MG63 (cell line): ENCODE measurements at places on chromosomes 12 and 14.
A peak's percentile ranks its signal among the peaks of the same experiment; 100 is the strongest.

GRCh38 chr12:111838353-111838752 lies 3.7 kb upstream of the MAPKAPK5 start:
- no peak for DNase-seq

- no peak for DNase-seq
Observed at GRCh38 chr12:105057174-105057573, 27.1 kb downstream of the ALDH1L2 start.

DNA sequence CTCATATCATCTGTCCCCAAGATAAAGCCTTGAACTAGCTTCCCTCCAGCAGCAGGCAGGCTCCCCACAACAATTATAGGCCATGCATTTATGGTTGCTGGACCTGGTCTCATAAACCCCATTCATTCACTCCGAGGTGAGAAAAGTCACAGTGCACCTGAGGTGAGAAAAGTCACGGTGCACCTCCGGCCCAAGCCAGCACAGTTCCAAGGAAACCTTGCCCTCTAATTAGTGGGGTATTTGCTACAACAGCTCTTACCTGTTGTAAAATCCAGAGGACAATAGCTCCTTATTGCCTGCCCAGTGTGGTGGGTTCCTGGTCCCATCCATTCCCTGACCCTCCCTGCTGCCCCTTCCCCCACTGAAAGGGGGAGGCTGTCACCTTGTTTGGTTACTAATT lies 65.6 kb downstream of the FBXL14 start:
- no peak for DNase-seq

DNA sequence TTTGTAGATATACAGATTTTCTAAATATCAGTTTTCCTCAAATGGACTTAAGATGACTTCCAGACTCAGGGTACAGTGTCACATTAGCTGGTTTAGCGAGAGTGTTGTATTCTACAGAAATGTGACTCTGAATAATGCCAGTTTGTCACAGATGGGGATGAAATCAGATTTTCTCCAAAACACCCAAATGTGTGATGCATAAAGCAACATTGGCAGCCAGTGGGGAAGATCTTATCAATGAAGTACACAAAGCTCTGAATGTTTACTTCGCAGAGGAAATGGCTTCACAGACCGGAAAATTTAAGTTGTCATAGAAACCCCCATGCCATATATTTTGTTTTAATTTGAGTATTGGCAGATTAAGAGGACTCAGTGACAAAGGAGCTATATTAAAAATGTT lies 29.9 kb downstream of the ANO4 start:
- no peak for DNase-seq

DNA sequence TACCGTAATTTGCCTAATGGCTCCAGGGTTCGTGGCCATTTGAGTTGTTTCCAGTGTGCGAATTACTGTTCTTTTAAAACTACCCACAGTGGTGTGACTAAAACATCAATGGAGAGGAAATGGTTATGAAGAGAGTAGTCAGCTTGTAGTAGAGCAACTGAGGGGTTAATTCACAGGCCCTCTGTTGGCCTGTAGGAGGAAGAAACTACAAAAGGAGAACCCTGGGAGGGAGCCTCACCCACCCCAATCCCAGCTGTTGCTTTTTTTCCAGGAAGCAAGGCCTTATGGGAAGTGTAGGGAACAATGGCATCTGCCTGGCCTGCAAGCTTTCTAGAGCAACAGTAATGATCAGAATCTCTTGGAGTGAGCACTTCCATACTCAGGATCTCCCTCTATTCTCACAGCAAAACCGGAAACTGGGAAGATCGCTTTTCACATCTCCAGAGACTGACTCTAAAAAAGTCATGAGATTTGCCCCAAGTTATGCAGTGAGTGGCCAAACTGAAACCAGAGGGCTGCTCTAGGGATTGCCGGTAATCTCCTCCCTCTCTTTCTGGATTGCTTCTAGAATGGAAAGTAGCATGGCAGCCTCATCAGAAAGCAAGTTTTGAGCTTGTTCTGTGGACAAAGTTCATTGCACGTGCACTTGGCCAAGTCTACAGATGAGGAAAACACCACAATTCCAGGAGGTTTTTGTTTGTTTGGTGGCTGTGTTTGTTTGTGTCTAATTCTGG lies 125.3 kb upstream of the PWP1 start:
- no peak for DNase-seq

DNA sequence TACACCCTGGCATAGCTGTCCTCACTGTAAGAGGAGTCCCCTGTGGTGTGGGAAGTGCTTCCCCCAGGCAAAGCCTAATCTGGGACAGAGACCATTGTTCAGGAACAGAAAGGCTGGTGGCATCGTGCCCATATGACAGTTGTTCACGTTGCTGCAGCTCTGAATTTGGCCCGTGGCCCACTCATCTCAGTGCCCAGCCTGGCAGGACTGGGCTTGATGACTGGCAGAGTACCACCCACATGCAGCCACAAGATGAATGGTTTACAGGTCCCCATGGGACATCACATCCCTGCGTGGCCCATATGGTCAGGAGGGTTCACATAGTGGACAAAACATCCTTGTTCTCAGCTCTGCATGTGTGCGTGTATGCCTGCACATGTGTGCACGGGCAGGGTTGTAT lies 17.5 kb downstream of the IQSEC3 start:
- peak; percentile 57 for DNase-seq

- peak; percentile 9 for DNase-seq
Observed at GRCh38 chr14:65961004-65961403, 525.2 kb upstream of the CCDC196 start.

DNA sequence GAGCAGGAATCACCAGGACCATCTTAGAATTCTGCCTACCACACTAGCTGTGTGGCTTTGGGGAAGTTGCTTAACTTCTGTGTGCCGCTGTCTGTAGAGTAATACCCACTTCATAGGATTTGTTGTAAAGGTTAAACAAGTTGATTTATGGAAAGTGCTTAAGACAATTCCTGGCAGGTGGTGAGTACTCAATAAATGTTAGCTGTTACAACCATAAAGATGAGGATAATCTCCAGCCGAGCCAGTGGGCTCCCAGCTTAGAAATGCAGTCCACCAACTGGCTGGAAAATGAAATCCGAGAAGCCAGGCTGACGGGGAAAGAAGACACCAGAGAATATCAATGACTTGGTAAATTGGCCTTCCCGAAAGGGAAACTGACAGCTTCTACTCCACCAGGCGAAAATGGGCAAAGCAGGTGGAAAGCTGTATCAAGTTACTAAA lies 173.5 kb downstream of the CHST11 start:
- no peak for DNase-seq

- DNase-seq: no peak
Observed at GRCh38 chr12:131063413-131063812, 109.7 kb downstream of the ADGRD1 start.
